ENCODE measurements at places on chromosomes 1 and 21. TPM values are rescaled to one million over a fixed set of nuclear protein-coding genes. Genes with fewer than 3 reads are reported as not detected.

DNA sequence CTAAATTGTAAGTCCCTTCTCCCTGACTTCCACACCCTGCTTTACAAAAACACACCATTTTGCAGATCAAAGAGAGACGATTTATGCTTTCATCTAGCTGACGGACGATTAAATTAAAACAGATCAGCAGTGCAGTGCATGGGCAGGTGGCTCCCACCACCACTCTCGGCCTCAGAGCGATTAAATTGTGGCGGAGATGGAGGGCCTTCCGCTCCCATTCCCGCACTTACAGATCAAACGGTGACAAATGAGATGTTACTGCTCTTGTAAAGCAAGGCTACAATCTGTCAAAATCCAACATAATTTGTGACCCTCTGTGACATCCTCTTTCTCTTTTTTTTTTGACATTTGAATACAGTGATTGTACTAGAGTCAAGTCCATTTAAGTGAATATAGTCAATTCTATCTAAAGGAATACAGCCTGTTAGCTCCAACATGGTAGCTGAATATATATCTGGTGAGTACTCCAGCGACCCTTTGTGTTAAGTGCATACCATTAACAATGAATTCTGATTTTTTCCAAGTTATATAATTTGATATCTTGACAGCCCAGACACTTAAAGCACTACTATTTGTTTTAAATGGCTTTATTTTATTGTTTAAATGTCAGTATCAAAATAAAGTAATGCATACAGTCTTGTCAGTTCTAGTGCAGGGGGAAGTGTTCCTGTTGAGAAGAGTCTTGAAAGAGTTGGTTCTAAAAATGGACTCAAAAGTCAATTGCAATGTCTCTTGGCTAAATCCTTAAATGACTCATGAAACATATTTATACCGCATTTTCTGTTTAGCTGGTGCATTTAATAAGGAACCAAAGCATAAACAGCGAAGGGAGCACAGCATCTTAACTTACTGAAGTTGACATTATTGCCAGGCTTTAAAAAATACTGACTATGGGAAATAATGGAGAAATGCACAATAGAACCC, 109.0 kb downstream of the ESRRG start:
- no peak overlapping the region for H3K4me3 ChIP-seq
- H3K36me3 ChIP-seq: no peaks in the 10 kb centered on the region
- H3K27me3 ChIP-seq: no peaks in the 10 kb centered on the region
- H3K4me1 ChIP-seq: no peaks in the 10 kb centered on the region

DNA sequence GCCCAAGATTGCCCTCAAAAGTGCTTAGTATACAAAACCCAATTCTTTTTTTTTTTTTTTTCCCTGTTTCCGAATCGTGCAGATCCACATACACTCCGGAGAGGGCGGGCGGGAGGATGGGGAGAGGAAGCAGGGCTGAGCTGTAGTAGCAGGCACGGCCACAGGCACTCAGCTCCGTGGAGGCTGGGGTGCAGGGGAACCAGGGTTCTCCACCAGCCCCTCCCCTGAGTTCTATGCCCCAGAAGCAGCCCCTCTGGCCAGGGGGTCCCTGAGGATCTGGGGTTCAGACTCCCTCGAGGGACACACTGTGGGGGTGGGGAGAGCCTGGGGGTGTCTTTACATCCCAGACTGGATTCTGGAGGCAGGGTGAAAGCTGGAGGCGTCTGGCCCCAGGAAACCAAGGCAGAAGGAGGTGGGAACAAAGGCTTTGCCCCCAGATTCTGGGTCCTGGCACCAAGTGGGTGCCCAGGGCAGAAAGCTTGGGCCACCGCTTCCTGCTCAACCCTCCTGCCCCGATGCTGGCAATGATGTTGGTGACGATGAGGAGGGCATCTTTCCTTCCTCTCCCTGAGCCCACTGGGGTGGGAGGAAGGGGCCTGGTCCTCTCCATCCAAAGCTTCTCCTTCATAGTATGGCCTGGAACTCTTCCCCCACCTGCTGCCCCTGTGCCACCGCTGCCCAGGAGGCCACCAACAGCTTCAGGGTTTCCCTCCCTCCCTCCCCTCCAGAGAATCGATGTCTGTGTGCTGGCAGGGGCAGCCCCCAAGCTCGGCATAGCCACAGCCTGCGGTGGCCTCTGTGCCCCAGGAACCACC, 106.4 kb upstream of the TARDBP start:
- H3K27me3 ChIP-seq: peaks cover 28% of the 10 kb centered on the region
- H3K4me1 ChIP-seq: no peaks in the 10 kb centered on the region
- H3K36me3 ChIP-seq: no peaks in the 10 kb centered on the region
- H3K4me3 ChIP-seq: no peak overlapping the region

GRCh38 chr21:16409352-16409751, 679.6 kb downstream of the USP25 start:
- H3K36me3 ChIP-seq: no peaks in the 10 kb centered on the region
- no peaks in the 10 kb centered on the region for H3K4me1 ChIP-seq

GRCh38 chr1:60589046-60589748, 493.2 kb upstream of the NFIA start:
- H3K4me3 ChIP-seq: no peak overlapping the region
- no peaks in the 10 kb centered on the region for H3K36me3 ChIP-seq
- H3K27ac ChIP-seq: no peak overlapping the region
- no peak for DNase-seq
- no peaks in the 10 kb centered on the region for H3K4me1 ChIP-seq

DNA sequence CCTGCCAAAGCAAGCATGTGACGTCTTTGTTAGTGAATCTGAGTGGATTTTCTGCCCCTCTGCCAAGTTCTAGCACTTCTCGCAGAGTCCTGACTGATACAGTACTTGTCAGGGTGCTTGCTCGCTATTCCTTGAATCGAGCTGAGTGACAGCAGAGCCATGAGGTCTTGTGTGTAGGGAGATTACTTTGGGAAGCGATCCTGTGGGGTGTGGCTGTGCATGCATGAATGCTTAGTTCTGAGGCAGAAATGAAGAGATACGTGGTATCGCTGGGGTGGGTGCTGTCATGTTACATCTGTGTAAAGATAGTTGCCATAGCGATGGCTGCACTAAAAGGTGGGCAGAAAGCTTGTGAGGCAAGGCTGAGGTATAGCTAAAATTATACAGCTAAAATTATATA, 19.3 kb upstream of the DNAJC28 start:
- no peak overlapping the region for H3K4me3 ChIP-seq
- no peak overlapping the region for H3K27ac ChIP-seq
- no peaks in the 10 kb centered on the region for H3K27me3 ChIP-seq
- DNase-seq: no peak
- no peaks in the 10 kb centered on the region for H3K4me1 ChIP-seq

DNA sequence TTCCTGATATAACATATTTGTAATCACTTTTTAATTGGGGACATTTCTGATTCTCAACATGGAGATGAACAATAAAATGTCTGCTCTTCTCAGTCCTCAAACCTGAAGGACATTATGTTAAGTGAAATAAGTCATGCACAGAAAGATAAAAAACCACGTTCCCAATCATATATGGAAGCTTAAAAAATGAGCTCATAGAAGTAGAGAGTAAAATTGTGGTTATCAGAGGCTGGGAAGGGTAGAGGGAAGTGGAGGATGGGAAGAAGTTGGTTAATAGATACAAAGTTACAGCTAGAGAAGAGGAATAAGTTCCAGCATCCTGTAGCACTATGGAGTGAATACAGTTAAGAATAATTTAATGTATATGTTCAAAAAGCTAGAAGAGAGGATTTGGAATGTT, 1.5 kb upstream of the CD48 start:
- no peaks in the 10 kb centered on the region for H3K4me1 ChIP-seq
- peaks cover 14% of the 10 kb centered on the region for H3K27me3 ChIP-seq

DNA sequence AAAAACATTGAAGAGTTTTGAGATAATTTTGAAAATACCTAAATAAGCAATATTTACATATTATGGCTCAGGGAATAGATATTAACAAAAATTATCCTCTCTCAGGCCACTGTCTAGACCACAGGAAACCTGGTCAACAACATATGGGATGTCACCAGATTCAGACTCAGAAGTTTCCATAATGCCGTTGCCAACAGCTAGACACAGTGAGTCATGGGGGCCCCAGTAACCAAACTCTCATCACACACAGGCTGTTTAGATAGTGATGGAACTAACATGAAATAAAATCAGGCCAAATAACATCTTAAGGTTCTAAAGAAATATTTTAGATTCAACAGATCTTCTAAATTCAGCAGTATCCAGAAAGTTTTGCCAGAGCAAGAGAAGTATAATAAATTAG, 681.7 kb upstream of the ADAMTS5 start:
- H3K36me3 ChIP-seq: no peaks in the 10 kb centered on the region
- DNase-seq: peak; percentile 41
- H3K4me1 ChIP-seq: peaks cover 15% of the 10 kb centered on the region
- H3K27ac ChIP-seq: peak overlapping the region; percentile 73

DNA sequence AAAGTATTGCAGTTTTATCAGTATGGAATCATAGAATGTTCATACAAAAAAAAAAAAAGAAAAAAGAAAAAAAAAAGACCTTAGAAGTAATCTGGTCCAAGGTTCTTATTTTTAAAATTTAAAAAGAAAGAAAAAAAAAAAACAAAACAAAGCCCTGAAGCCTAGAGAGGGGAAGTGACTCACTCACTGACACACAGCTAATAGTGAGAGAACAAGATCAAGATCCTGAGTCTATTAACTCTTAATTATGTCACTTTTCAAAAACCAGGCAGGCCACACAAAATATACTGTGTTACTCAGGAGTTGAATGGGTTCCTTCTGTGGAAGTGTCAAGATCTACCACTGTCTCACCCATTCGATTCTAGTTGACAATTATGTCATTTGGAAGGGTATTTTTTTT, 433.9 kb upstream of the DAB1 start:
- no peak overlapping the region for H3K27ac ChIP-seq
- H3K4me1 ChIP-seq: no peaks in the 10 kb centered on the region
- DNase-seq: no peak
- no peak overlapping the region for H3K4me3 ChIP-seq
- no peaks in the 10 kb centered on the region for H3K36me3 ChIP-seq
- no peaks in the 10 kb centered on the region for H3K27me3 ChIP-seq

DMRTA2 gene
- total RNA-seq: 15.0 TPM

AMY1A gene
- total RNA-seq: not detected

FCMR gene
- 11.7 TPM for total RNA-seq

NEGR1 gene
- total RNA-seq: 0.38 TPM

GRCh38 chr1:229025576-229025975, 245.3 kb upstream of the RAB4A start:
- no peak for DNase-seq
- H3K4me1 ChIP-seq: peaks cover 16% of the 10 kb centered on the region
- no peaks in the 10 kb centered on the region for H3K36me3 ChIP-seq

GRCh38 chr1:74522148-74522547, 9.7 kb upstream of the LRRC53 start:
- no peak overlapping the region for H3K4me3 ChIP-seq
- H3K36me3 ChIP-seq: no peaks in the 10 kb centered on the region
- H3K27me3 ChIP-seq: no peaks in the 10 kb centered on the region
- no peak overlapping the region for H3K27ac ChIP-seq
- DNase-seq: no peak

DNA sequence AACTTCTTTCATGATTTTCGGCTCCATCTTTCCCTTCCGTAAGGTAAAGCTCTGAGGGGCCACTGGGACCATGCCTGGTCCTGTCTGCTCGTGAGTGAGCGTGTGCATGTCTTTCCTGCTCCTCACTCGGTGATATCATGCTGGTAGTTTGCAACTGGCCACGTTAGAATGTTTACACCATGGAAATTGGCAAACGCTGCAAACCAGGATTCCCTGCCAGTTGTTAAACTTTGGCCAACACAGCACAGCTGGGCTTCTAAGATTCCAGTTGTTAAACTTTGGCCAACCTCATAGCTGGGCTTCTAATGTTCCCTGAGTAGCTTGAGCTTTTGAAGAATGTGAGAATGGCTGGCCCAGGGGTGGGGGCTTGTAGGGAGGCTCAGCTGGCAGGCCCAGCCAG, 68.0 kb upstream of the ACTL8 start:
- H3K27me3 ChIP-seq: no peaks in the 10 kb centered on the region
- no peaks in the 10 kb centered on the region for H3K36me3 ChIP-seq
- H3K27ac ChIP-seq: no peak overlapping the region
- no peak overlapping the region for H3K4me3 ChIP-seq

DRAXIN gene
- total RNA-seq: not detected

GRCh38 chr1:86491171-86491950, 22.6 kb downstream of the CLCA1 start:
- H3K4me1 ChIP-seq: no peaks in the 10 kb centered on the region
- no peaks in the 10 kb centered on the region for H3K36me3 ChIP-seq
- H3K27me3 ChIP-seq: peaks cover 6% of the 10 kb centered on the region
- H3K4me3 ChIP-seq: no peak overlapping the region

DNA sequence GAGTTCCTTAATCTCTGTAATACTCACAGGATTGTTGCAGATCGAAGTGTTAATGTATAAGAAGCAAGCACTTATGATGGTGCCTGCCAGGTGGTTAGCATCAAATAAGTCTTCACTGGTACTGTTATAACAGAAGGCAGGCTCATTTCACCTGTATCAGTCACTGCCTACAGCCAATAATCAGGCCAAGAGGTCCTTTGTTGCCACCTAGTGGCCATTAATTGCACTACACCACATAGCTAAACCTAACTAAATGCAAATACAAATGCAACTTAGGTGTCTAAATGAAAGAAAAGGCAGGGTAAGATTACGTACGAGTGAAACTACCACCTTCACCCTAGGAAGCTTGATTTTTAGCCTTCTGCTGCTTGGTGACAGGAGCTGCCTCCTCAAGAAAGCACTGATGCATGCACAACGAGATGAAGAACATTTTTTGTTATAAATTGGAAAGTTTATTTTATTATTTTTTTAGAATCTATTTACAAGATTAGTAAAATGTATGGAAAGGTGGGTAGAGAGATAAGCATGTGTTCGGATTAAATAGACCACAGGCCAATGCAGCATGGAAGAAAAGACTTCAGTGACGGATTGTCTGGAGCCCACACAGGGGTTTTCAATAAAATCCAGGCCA, 334.8 kb upstream of the CAMK1G start:
- H3K27me3 ChIP-seq: no peaks in the 10 kb centered on the region
- H3K36me3 ChIP-seq: no peaks in the 10 kb centered on the region
- H3K27ac ChIP-seq: no peak overlapping the region

GRCh38 chr21:39471598-39471997, 19.8 kb downstream of the SH3BGR start:
- no peaks in the 10 kb centered on the region for H3K4me1 ChIP-seq
- no peak overlapping the region for H3K4me3 ChIP-seq
- H3K36me3 ChIP-seq: no peaks in the 10 kb centered on the region
- H3K27ac ChIP-seq: no peak overlapping the region
- no peaks in the 10 kb centered on the region for H3K27me3 ChIP-seq
- DNase-seq: no peak

GRCh38 chr1:109687641-109688499, at the start of gene GSTM1:
TSS of gene GSTM1 (plus strand) at chr1:109687817. CDS start at chr1:109687874, 57 bp downstream.
- peak within 1 kb of the TSS; percentile 53 for H3K4me3 ChIP-seq
- H3K27ac ChIP-seq: peak within 1 kb of the TSS; percentile 67
- H3K36me3 ChIP-seq: no peaks in the 10 kb centered on the region
- DNase-seq: peak; percentile 79
- H3K27me3 ChIP-seq: no peaks in the 10 kb centered on the region
- peaks cover 9% of the 10 kb centered on the region for H3K4me1 ChIP-seq

GRCh38 chr1:226984521-226985238, 44.6 kb downstream of the COQ8A start:
- no peaks in the 10 kb centered on the region for H3K4me1 ChIP-seq
- no peak for DNase-seq
- H3K27me3 ChIP-seq: no peaks in the 10 kb centered on the region
